ENCODE measurements at places on chromosomes 13 and 19.

- DNase-seq, result no peak
Observed at GRCh38 chr13:64057372-64058020, 2641.8 kb upstream of the PCDH20 start.

DNA sequence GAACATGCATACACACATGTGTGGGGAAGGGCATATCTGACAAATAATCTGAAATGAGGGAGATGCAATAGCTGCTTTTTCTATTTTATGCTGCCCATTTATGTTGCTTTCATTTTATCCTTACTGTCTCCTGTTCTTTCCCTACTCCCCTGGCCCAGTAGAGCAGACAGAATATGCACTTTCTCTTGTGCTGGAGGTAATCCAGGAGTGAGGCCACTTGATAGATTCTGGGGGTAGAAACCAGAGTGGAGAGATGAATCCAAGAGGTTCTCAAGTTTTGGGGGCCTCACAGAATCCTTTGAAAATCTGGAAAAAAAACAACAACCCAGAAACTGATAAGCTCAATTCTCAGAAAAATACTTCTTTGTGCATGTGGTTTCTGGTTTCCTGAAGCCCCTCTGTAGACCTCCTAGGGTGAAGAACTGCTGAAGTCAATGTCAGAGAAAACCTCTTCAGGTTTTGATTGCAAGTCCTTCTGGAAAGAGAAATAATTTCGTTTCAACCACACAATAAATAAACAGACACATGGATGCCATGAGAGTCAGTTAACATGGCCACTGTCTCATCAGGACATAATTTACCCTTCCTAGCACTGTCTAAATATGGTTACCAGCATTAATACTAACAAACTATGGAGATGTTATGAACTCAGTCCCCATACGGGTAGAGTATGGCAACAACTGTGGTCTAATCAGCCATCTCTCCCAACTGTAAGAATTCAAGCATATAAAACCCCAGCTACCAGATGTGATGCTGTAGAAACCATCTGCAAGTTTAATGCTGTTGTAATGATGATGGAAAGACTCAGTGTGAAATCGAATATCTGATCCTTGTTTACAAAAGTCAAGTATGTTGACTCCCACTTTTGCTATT is 355.6 kb downstream of the SLC7A1 start:
- no peak for DNase-seq

- no peak for DNase-seq
Observed at GRCh38 chr13:99265821-99266426, 7.7 kb upstream of the GPR18 start.

DNA sequence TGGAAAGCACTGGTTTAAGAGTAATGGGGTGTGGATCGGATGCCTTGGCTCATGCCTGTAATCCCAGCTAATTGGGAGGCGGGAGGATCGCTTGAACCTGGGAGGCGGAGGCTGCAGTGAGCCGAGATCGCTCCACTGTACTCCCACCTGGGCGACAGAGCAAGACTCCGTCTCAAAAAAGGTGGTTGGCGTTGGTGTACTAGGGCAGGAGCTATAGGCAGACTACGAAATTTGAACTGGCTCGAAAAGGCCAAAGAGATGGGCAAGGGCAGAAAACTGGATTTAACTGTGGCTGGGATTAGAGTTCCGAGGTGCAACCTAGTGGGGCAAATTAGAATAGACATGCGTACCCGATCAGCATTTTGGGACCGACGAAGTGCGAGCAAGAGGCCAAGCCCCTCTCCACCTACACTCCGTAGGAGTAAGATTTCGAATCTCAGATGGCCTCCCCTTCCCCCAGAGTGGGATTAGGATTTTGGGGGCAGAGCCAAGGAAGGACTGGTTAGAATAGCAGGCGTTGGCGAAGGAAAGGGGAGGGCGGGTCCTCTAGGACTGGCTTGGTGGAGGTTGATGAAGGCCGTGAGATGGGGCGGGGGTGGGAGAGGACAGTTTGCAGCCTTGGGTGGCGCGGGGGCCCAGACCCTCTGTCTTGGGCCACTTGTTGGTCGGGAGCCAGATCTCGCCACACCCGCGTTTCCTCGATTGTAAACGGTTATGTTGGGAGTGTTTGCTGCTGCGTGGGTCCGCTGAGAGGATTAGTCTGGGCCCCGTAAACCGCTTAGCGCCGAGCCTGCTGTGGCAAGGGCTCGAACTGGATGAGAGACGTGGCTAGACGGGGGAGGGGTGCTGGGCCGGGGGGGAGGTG is 2.0 kb upstream of the INAFM1 start:
- DNase-seq, result no peak

GRCh38 chr13:109151696-109152095 is 522.3 kb downstream of the MYO16 start:
- no peak for DNase-seq

- no peak for DNase-seq
Observed at GRCh38 chr13:102869948-102870676, 24.3 kb downstream of the ERCC5 start.

GRCh38 chr19:1474011-1474764 is 4.8 kb downstream of the C19orf25 start:
- no peak for DNase-seq

- no peak for DNase-seq
Observed at GRCh38 chr19:8611391-8611876, 919 bp upstream of the ADAMTS10 start.

DNA sequence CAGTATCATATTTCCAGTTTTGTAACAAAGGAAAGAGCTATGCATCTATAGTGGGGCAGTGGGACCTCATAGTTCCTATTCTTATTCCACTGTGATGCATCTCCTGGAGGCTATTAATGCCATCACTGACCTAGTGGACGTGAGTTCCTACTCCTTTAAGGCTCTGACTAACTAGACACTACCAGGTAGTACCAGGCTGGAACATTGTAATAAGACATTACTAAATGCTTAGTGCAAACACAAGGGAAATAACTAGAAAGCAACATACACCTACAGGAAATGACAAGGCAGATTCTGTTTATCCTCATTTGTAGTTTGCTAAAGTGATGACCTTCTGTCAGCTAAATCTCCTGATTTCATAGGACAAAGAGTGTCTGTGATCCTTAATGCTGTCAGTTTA is 192.5 kb downstream of the POSTN start:
- no peak for DNase-seq

DNA sequence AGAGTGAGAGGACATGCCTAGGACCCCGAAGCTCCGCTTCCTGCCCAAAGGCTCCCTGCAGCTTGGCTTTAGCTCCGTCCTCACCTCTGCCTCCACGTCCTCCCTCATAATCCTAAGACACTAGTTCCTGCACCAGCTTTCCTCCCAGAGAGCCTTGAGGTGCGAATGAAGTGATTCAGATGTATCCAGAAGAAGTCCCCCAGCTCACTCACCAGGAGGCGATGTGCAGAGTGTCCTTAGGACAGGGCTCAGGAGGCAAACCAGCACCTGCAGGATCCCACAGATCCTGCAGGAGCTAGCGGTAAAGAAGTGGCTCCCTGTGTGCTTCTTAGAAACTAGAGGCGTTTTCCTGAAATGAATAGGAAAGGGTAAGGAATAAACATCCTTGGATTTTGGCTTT is 109.7 kb downstream of the HSPH1 start:
- no peak for DNase-seq

DNA sequence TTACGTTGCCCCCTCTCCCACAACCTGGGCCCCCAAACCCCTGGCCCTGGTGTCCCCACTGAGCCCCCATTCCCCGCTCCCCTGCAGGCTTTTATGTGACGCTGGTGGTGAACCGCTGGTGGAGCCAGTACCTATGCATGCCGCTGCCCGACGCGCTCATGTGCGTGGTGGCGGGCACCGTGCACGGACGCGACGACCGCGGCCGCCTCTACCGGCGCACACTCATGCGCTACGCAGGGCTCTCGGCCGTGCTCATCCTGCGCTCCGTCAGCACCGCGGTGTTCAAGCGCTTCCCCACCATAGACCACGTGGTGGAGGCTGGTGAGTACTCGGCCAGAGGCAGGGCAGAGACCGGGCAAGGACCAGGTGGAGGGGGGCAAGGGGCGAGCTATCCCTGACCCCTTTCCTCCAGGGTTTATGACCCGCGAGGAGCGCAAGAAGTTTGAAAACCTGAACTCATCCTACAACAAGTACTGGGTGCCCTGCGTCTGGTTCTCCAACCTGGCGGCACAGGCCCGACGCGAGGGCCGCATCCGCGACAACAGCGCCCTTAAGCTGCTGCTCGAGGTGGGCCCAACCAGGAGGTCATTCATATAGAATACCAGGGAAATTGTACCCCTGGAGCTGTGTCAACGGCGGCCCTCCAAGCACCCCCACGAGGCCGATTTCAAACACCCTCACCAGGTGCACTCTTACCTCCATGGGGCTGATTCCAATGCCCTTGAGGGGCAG is 3.0 kb downstream of the BEST2 start:
- no peak for DNase-seq

- no peak for DNase-seq
Observed at GRCh38 chr13:99227909-99228688, 27.4 kb downstream of the UBAC2 start.

- DNase-seq, result no peak
Observed at GRCh38 chr13:104289400-104289799, 1223.2 kb upstream of the SLC10A2 start.

GRCh38 chr13:99051768-99052455 is 74.0 kb upstream of the DOCK9 start:
- DNase-seq, result no peak

DNA sequence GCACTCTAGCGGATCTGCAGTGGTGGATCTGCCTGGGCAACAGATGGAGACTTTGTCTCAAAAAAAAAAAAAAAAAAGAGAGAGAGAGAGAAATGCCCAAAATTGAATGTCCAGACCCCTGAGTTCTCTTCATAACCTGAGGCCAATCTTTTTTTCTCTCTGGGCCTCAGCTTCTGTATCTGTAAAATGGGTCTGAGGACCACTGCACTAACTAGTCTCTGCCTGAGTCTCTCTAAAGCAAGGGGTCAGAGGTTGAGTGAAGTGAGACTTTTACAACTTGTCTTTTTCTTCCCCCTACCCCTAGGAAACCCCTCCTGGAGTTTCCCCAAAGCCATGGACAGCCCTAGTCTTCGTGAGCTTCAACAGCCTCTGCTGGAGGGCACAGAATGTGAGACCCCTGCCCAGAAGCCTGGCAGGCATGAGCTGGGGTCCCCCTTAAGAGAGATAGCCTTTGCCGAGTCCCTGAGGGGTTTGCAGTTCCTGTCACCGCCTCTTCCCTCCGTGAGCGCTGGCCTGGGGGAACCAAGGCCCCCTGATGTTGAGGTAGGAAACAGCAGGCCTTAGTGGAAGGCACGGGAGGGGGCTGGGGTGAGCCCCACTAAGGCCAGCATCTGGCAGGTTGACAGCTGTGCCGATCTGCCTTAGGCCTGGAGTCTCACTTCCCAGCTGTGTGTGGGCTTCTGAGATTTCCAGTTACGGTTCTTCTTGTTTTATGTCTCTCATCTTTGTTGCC is 1.8 kb downstream of the TMEM91 start:
- no peak for DNase-seq

DNA sequence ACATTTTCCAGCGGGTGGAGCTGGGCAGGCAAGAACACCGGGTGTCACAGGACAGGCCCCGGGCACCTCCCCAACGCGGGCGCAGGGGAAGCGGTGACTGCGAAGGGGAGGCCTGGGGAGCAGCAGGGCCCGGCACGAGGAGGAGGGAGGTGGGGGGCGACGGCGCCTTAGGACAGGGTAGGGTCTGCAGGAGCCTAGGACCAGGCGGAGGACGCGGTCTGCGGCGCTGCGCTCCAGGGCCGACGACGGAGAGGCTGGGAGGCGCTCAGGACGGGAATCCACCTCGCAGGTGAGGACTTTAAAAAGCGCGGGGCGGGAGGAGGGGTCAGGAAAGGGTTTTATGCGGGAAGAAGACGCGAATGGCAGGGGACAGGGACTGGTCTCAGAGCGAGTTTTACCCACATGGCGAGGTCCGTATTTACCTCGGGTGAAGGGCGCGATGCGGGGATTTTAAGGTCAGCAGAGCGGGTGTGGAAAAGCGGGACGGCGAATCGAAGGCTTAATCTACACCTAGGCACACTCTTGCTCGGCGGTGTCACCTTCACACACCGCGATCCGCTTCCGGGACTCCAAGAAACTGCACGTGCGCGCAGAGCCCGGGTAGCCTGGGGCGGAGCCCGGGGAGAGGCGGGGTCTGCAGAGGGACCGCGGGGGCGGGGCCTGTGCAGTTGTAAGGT is 13.5 kb downstream of the ERVV-2 start:
- DNase-seq, result no peak

GRCh38 chr13:107231944-107232343 is 664.0 kb upstream of the ARGLU1 start:
- DNase-seq, result no peak

DNA sequence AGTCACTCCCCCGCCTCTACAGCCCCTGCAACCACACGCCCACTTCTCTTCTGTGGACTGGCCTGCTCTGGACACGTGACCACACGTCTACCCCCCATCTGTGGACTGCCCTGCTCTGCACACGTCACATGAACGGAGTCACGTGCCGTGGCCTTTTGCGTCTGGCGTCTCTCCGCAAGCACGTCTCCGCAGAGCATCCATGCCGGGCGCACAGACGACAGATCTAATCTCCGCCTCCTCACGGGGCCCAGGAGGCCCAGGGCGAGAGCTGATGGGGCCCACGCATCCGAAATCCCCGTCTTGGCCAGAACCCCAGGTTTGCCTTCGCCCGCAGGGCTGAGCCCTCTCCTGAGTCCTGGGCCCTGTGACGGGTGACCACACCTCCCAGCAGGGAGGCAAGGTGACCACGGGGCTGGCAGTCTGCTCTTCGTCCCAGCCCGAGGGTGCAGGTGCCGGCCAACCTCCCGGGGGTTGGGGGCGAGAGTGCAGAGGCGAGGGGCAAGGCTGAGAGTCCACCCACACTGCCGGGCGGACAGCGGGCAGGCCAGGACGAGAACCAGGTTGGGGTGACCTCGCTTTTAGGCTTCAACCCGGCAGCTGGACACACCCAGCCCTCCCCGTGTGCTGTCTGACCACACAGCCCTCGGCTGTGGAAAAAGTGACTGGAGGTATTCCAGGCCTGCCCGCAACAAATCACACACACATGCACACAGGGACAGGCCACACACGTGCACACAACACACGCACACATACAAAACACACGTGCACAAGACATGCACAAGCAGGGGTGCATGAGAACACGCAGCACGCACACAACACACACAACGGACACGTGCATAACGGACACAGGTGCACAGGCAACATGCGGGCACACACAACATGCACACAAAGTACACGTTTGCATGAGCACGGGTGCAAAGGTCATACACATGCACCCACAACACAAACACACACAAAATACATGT is 3.9 kb downstream of the SBNO2 start:
- DNase-seq, result no peak

DNA sequence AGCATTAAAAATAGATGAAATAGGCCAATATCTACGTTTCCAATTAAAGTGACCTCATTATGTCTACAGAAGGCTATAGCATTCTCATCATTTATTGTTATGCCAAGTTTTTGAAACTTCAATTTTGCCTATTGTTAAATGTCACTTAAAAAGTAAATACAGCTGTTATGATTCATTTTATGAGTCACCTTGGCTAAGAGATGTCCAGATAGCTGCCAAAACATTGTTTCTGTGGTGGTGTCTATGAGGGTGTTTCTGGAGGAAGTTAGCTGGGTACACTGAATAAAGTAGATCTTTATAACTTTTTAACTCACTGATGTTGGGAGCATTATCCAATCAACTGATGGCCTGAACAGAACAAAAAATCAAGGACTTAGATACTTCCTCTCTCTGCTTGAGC is 1209.7 kb upstream of the PCDH9 start:
- no peak for DNase-seq
